ENCODE measurements at places on chromosomes 4 and X.

GRCh38 chrX:118475903-118476302 lies 19.7 kb upstream of the DOCK11 start:
- no peak for DNase-seq

GRCh38 chr4:86565651-86566050 lies 28.5 kb upstream of the PTPN13 start:
- DNase-seq: no peak

GRCh38 chr4:78640714-78641113 lies 89.1 kb downstream of the ANXA3 start:
- DNase-seq: no peak

DNA sequence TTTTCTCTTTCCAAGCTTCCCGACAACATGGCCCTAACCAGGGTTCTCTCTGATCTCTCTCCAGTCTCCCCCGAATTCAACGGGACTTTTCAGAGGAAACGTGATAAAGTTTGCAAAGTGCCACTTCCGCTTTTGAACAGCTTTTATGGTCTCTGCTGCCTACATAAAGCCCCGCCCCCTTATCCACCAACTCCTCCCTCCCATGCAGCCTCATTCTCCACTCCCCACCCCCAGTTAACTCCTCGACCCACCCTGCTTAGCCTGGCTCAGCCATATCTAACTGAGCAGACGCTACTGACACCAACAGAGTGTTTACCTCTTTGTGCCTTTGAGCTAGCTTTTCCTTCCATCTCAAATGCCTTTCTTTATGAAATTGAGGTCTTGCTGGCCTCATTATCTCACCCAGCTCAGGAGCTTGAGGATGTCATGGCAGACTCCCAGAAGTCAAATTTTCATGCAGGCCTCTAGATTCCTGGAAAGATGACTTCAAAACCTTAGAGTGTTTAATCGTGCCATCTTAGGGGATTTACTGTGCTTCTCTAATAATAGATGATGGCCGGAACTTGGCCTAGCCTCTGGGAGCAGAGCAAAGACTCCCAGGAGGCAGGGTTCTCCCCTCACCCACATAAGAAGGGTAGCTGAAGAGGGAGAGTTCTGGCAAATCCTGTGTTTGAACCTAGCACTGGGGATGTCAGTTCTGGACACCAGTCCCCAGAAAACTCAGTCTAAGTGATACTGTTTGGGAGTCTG lies 606.0 kb downstream of the BCOR start:
- no peak for DNase-seq

- no peak for DNase-seq
Measured at GRCh38 chr4:158255727-158256324, 45.5 kb downstream of the TMEM144 start.

- DNase-seq: no peak
Measured at GRCh38 chrX:134669378-134670098, 11.3 kb upstream of the PLAC1 start.

- no peak for DNase-seq
Measured at GRCh38 chrX:8971116-8971515, 62.8 kb downstream of the FAM9B start.

All from anterior cingulate cortex (tissue), 58 donors.